ENCODE measurements at places on chromosomes 3 and 15.

GRCh38 chr15:67296684-67297083 lies 42.1 kb downstream of the IQCH start:
- DNase-seq: no peak

- DNase-seq: no peak
Observed at GRCh38 chr3:127794402-127794801, 27.9 kb downstream of the MGLL start.

DNA sequence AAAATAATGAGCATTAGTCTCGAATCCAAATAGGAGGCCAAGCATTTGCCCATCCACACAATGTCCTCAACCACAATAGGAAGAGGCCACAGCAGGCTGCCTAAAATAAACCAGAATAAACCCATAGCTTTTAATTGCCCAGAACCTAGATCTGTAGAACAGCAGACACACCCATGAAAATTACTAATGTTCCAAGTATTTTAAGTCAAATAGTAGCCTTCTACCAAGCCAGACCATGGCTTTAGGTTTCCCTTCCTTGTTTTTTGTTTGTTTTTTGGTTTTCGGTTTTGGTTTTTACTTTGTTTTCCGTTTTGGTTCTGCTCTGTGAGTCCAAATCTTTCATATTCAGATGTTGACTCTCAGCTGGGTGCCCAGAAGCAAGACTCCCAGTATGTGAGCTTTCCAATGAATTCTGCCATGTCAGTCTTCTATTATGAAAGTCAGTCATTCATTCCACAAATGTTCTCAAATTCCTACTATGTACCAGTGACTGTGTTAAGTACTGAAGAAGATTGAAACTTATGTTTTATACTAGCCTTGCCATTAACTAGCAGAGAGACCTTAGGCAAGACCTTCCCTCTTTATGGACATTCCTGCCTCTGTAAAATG lies 57.8 kb upstream of the BOC start:
- DNase-seq: no peak

- DNase-seq: no peak
Observed at GRCh38 chr3:32373276-32373675, 18.4 kb upstream of the CMTM7 start.

DNA sequence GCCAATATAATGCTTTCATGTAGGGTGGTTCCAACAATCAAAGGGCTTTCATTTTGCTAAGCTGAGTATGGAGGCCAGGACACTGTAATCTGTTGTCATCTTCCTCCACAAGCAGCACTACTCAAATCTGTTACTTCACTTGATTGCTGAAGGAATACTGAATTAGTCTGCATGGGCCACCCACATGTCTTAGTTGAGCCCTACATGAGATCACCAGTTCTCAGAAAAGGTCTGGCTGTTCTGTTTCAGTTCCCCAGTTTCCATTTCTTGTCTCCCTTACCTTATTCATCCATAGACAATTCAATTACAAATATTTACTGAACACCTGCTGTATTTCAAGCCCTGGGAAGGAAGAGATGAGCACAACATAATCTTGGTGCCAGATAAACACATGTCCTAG lies 119.2 kb downstream of the FHIT start:
- DNase-seq: no peak

GRCh38 chr3:5122741-5123706 lies 932 bp downstream of the ARL8B start:
- no peak for DNase-seq

DNA sequence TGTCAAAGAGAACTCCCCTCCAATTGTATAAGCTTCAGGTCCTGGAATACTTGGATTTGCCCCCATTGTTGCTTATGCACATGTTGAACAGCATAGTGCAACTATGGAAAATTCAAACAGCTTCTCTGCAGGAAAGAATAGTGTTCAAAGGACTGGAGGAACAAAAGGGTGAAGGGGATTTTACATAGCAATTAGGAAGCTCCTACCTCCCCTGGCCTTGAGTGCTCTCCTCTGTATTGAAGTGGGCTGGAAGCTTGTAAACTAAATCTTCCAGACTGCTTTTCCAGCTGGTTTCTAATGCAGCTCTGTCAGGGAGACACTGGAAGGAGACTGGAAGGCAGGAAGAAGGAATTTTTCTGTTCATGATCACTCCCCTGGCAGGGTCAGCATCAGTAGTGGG lies 7.2 kb upstream of the ELP6 start:
- no peak for DNase-seq

DNA sequence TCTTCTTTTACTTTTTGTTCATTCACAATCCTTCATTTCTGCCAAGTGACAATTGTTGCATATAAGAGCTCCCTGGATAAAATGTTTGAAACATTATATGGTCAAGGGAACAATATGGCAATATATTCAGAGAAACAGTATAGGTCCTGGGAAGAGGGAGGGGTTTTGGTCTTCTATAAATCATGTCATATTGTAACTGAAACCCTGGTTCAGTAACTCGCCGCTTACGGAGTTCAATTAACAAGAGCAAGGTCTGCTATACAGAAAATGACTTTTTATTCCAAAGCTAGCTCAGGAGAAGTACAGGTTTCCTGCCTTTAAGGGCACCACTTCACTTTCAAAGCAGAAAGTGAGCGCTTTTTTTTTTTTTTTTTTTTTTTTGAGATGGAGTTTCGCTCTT lies 522.1 kb upstream of the TGFBR2 start:
- DNase-seq: no peak

DNA sequence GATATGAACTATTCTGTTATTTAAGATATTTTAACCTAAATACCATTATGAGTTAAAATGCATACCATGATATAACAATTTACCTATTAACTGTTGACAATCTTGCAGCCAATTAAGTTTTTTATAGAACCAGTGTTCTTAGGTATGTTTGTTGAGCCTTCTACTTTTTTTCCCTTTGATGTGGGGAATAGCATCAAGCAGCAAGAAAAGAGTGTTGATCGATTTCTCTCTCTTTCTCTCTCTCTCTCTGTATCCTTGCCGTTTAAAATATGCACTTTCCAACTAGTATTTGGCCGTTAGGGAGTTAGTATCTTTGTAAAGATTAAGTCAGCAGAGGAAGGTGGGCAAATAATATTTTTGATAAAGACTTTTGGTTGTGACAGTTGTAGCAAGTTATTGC lies 5.9 kb downstream of the CHD2 start:
- DNase-seq: no peak

- DNase-seq: no peak
Observed at GRCh38 chr15:41493902-41494189, 172 bp downstream of the ITPKA start.

GRCh38 chr3:159819676-159820075 lies 169.0 kb upstream of the IL12A start:
- DNase-seq: no peak

GRCh38 chr3:97817965-97818364 lies 3.8 kb upstream of the CRYBG3 start:
- DNase-seq: peak; percentile 99

DNA sequence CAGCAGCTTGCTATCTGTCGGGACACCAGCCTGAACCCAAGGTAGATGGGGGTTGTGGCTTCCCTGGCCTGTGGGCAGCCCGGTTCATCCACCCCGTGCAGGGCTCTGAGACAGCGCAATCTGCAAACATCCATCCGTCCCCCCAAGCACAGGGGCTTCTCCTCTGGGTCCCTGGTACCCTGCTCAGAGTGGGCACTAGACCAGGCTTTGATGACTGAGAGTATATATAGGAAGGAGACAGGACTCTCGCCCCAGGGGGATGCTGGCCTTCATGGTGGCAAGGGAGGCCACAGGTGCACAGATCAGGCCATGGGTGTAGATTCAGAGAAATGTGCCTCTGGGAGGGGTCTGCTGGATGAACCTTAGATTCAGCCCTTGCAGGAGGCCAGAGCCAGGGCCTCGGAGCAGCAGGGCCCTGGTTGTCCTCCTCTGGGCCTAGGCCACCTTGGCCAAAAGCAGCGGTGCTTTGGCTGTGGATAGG lies 40.3 kb downstream of the CFAP100 start:
- DNase-seq: no peak

DNA sequence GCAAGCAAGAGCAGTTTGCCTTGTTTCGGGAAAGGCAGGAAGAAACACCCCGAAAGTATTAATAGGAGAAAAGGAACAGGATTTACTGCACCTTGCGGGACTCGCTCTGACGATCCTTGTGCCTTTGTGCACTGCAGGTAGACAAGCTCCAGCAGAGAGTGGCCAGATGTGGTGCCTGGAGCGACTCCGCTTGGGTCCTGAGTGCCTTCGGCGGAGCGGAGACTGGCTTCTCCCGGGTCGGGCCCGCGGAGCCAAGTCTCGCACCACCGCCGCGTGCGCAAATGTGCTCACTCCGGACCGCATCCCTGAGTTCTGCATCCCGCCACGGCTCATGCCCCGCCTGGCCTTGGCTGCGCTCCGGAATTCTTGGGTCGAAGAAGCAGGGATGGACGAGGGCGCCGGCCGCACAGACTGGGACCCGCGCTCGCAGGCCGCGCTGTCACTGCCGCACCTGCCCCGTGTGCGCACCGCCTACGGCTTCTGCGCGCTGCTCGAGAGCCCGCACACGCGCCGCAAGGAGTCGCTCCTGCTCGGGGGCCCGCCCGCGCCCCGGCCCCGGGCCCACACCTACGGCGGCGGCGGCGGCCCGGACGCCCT lies 769 bp downstream of the C2CD4A start:
- peak; percentile 56 for DNase-seq

GRCh38 chr3:28971156-28971555 lies 309.7 kb upstream of the RBMS3 start:
- no peak for DNase-seq

All from NCI-H1105 treated with DMSO at 0.1 percent for 48 hours (cell line).